ENCODE measurements at places on chromosomes 2 and 18.
A peak's percentile ranks its signal among the peaks of the same experiment; 100 is the strongest.

DNA sequence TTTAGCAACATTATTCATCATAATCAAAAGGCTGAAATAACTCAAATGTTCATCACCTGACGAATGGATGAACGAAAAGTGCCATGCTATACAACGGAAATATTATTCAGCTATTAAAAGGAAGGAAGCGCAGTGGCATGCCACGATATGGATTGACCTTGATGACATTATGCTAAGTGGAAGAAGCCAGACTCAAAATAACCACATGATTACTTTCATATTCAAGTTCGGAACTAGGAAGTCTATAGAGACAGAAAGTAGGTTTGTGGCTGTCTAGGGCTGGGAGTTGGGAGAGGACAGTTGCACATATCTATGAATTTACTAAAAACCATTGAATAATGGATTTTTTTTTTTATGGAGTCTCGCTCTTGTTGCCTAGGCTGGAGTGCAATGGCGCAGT is 13.4 kb upstream of the PDIA6 start:
- DNase-seq: no peak

DNA sequence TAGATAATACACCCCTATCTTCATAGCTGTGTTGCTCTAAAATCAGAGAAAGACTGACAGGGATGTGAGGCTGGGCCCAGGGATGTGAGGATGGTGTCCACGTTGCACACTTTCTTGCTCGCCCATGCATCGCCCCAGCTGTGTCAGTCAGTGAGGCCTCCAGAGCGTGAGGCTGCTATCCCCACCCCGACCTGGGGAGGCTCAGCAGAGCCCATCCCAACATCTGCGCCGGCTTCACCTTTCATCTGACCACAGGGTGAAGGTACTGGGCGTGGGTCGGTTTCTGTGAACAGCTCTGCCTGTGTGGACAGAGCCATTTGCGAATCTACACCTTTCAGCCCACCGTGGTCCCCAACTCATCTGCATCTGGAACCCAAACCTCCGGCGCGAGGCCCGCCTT is 255.7 kb downstream of the HDAC4 start:
- no peak for DNase-seq

GRCh38 chr2:24568551-24568950 is 77.5 kb downstream of the NCOA1 start:
- DNase-seq: no peak

- DNase-seq: no peak
Observed at GRCh38 chr2:192634557-192634956, 439.8 kb upstream of the TMEFF2 start.

GRCh38 chr2:221077251-221077650 is 494.9 kb downstream of the EPHA4 start:
- DNase-seq: no peak

DNA sequence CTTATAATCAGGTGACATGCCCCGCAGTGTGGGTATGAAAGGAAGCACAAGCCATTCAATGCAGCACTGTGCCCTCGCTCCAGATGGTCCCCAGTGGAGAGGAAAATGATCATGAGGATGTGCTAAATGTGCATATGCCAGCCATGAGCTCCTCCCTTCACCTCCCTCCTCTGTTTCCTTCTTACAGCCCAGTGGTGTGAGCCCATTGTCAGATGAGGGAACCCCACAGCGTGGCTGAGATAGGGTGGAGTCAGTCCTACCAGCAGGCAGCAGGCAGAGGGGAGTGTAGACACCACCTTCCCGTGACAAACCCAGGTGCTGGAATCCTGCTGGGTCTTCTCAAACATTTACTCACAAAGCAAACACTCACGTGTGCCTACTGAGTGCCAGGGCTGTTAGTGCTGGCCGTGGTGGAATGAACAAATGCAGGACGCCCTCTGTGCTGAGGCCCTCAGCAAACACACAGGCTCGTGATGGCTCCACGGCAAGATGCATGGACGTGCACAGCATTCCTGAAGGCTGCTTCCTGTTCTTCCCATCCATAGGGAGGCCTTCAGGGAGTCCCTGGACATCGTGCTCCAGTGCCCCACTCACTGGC is 181.7 kb upstream of the TPO start:
- no peak for DNase-seq

DNA sequence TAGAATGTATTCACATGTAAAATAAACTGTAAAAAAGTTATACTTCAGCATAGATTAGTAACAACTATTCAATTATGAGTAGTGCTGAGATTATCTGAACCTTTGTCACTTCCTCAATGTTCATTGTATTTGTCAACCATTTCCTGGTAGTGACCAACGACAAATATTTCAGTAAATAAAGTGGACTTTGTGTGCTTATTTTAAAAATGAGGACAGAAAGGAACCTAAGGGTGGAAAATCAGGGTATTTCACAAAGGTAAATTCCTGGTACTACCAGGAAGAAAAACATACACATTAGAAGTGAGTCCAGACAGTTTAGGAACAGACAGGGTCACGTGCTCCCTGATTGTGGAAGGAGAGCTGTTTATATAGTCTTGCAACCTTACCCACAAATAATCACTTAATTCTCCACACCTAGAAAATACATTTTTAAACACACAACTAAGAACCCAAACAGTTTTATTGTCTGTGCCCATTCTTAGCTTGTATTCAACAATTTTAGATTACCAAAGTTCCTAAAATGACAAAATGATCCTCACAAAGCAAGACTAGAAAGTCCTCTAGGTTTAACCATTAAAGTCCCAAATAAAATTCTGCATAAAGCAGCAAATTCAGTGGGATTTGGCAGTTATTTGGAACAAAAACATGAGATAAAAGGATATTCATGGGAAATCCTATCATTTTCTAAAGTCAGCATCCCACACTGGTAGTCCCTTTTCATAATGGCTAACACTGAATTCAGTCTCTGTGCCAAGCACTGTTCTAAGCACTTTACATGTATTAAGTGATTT is 28.2 kb downstream of the PELI1 start:
- no peak for DNase-seq

GRCh38 chr2:78768016-78768415 is 257.5 kb upstream of the REG3G start:
- DNase-seq: no peak

DNA sequence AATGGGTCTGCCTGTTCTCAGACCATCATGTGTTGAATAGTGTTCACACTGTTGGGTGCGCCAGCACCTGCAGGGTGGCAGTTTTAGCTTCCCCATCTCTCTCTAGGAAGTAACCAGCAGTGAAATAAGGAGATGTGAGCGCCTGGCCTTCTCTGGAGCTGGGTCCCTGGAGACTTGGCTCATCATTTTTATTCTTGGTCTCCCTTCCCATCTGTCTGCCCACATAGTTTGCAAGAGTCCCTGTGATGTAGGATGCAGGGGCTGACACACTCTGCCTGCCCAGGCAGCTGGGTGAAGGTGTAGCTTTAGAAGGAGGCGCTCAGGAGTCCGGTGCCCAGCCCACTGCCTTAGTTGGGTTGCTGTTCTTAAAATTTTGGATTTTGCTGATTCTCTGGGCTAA is 172.2 kb downstream of the LDLRAD4 start:
- no peak for DNase-seq

DNA sequence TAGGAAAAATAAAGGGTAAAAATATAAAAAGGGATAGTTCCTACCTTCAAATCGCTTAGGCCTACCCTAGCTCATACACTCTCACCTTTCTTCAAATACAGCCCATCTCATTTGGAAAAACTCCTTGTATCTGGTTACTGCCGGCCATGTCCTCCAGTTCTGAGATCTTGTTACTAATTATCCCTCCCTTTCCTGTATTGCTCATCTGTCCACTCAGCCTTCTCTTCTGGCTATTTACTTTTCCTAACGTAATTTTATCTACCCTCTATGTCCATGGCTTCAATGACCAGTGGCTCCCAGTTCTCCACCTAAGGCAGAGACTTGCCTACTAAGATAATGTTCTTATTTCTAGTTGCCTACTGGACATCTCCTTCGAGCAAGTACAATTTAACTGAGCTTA is 342.9 kb upstream of the ACVR2A start:
- no peak for DNase-seq

DNA sequence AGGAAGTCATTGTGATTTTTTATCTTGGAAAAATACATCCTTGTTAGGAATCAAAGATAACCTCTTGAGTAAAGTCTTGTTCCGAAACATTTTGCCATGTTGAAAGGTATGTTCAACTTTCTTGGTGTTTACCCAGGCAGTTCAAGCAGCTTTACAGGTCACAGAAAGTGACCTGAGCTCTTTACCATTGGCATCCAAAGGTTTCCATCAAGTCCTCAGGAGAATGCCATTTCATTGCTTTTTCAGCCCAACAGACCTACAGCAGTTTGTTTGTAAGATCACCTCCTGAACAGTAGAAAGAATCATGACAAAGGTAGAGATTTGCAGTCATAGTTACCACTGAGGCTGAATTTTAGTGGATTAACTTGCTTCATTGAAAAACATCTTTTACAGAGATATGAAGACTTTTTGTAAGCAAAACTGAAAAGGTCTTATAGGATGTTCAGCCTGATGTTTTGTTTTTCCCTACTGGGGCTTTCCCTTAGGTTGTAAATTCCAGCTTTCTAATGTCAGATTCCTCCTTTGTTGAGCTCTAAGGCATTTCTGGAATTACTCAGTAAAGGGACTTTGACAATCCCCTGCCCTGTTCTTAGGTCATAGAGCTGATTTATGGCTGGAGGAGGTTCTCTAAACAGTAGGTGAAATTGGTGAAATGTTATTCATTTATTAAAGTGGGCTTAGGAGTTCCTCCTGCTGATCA is 236.8 kb upstream of the RBMS1 start:
- DNase-seq: no peak

GRCh38 chr18:57954935-57955334 is 89.1 kb upstream of the NEDD4L start:
- DNase-seq: no peak

DNA sequence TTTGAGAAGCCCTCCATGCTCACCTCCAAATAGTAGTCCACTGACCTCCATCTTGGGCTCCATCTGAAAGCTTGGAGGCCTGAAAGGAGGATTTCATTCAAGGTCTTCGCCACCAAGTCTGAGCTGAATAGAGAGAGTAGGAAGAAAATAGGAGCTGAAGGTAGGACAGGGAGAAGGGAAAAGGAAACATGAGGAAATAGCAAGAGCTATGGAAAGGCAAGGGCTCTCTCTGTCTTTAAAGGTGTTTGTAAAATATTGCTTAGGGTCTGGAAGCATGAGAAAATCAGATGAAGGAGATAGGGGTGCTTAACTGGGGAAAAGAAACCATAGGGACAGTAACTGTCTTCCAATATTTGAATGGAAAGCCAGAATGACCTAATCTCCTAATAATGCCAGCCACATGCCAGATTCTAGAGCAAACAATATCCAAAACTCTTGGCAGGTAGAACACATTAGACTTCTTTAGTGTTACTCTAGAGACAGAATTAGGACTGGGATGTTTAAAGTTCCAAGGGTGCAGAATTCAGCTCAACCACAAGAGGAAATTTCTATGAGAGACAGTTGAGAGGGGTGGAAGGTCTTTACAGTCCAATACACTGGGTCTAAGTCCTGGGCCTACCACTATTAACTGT is 67.4 kb downstream of the NAB1 start:
- no peak for DNase-seq

- no peak for DNase-seq
Observed at GRCh38 chr18:45664824-45665763, 49.8 kb downstream of the SLC14A2 start.

DNA sequence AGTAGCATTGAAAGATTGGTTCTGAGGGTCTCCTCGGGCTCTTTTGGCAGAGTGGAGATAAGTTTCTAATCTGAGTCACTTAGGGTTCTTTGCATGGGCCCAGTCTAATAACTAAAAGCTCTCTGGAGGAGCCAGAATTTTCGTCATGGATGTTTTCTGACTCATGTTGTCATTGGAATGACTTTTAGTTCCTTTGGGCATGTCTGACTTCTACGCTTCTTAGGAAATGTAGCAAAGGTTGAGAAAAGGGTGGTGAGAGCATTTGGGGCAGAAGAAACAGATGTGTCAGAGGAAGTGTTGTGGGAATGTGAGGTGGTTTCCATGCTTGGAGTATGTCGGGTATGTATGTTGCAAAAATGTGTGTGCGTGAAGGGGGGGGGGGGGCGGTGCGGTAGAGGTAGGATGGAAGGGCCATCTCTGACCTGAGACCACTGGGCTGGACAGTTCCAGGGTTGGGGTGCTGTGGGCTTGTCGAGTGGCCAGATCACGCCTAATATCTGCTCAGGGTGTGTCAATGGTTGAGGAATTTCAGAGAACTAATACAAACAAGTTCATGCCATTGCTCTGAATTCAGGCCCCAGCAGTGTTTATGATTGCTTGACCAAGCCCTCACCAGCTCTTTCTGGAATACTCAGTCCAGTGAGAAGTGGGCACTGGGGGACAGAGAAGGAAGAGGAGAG is 26.9 kb downstream of the KLHL29 start:
- peak; percentile 84 for DNase-seq

DNA sequence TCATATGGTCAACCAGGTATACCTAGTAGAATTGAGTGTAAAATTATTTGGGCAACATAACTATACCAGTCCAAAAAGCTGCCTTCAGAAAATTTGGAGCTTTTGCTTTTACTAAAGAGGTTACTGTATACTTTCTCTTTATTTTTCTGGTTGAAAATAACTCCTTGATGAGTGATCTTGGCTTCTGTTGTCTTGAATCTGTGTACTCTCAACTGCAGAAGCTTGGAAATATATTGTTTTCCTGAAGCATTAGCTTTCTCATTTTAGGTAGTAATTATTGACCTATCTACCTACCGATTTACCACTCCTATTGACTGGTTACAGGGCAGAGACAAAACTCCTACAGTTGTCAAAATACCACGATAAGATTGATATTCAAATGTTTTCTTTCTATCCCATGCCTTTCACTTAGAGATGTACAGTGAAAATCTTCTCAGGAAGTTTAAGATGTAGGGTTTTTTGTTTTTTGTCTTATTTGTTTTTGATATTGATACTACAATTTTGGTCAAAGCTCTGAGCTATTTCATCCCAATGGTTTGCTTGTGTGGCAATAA is 35.7 kb upstream of the DLX1 start:
- no peak for DNase-seq

- DNase-seq: no peak
Observed at GRCh38 chr2:143382573-143382972, 253.4 kb downstream of the ARHGAP15 start.

DNA sequence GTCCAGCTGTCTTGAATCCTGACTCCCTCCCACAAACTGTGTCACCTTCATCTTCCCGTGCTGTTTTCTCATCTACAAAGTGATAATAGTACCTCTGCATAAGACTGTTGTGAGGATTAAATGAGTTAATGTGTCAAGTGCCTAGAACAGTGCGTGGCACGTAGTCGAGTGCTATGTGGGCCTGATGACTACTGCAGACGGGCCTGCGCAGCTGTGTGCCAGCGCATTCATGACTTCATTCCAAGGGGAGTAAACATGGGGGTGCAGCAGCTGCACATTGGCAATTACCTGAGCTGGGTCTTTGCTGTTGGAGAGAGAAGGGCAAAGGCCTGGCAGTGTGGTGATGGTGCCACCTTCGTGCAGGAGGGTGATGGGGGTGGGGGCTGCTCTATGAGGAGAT is 5.0 kb downstream of the TEX44 start:
- DNase-seq: no peak

DNA sequence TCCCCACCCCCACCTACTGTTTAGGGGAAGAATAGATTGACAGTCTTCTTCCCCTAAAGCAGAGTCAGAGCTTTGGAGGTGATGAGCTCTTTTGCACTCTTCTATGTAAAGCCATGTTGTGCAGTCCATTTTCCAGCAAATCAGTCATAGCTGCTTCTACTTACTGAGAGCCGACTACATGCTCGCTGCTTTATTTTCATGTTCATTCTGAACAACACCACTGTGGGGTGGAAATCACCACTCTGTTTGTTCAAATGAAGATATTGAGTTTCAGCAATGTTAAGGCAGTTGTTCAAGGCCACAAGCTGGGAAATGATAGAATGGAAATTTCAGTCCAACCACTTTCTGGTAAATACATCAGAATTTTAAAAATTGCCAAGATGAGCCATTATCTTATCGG is 88.3 kb downstream of the INSIG2 start:
- DNase-seq: no peak

GRCh38 chr2:30877833-30878232 is 70.6 kb upstream of the CAPN13 start:
- DNase-seq: no peak

Measured in fibroblast of skin of left biceps (primary cell).